ENCODE measurements at places on chromosomes 1 and 21. TPM values are rescaled to one million over a fixed set of nuclear protein-coding genes. Genes with fewer than 3 reads are reported as not detected.

Gene FCGR1A
- 17.9 TPM for total RNA-seq

Gene COL6A2
- total RNA-seq, result 325 TPM

Gene SYT2
- not detected for total RNA-seq

Gene PTPN22
- total RNA-seq, result 1.6 TPM

Gene SLC45A1
- total RNA-seq, result 6.2 TPM

Gene TCP10L
- total RNA-seq, result 2.0 TPM

Gene CLIC6
- 1.0 TPM for total RNA-seq

Gene PTGS2
- 7.4 TPM for total RNA-seq

Gene EIF2D
- total RNA-seq, result 72.8 TPM

Gene USP48
- total RNA-seq, result 68.6 TPM

Gene PADI2
- 1.2 TPM for total RNA-seq

Gene RPS6KC1
- 23.4 TPM for total RNA-seq

Gene SHE
- 4.3 TPM for total RNA-seq

Gene ZNF670
- total RNA-seq, result 4.4 TPM

Gene MTFR1L
- total RNA-seq, result 113 TPM

Gene LRRC71
- total RNA-seq, result 1.1 TPM

Gene NTRK1
- total RNA-seq, result 0.92 TPM

Gene NBPF6
- total RNA-seq, result 0.36 TPM

Gene EDARADD
- 0.42 TPM for total RNA-seq

Gene SLC30A7
- total RNA-seq, result 11.7 TPM

Gene NEXN
- total RNA-seq, result 6.2 TPM

Gene KMO
- total RNA-seq, result 0.45 TPM

Gene CCSAP
- 5.5 TPM for total RNA-seq

Gene PRKAB2
- total RNA-seq, result 12.5 TPM

Gene SERINC2
- 2.0 TPM for total RNA-seq

Gene LCE4A
- total RNA-seq, result not detected

Gene RAB7B
- total RNA-seq, result 5.2 TPM

Gene GSTM1
- 0.32 TPM for total RNA-seq
